ENCODE measurements at places on chromosomes 1 and 21. TPM values are rescaled to one million over a fixed set of nuclear protein-coding genes. Genes with fewer than 3 reads are reported as not detected.
A peak's percentile ranks its signal among the peaks of the same experiment; 100 is the strongest.

GRCh38 chr1:200392625-200393185, 17.1 kb downstream of the ZNF281 start:
- no peak for DNase-seq

Gene UTS2
- 1.8 TPM for polyA plus RNA-seq

- DNase-seq: peak; percentile 6
Measured at GRCh38 chr1:118338936-118339335, 153.9 kb upstream of the SPAG17 start.

Gene KRTAP19-5
- not detected for polyA plus RNA-seq

- DNase-seq: no peak
Measured at GRCh38 chr1:215459136-215459535, 108.0 kb upstream of the KCTD3 start.

Gene KRTAP10-12
- not detected for polyA plus RNA-seq

GRCh38 chr1:209421978-209422680, 161.4 kb upstream of the CAMK1G start:
- no peak for DNase-seq

Gene S100A1
- polyA plus RNA-seq: 0.31 TPM

DNA sequence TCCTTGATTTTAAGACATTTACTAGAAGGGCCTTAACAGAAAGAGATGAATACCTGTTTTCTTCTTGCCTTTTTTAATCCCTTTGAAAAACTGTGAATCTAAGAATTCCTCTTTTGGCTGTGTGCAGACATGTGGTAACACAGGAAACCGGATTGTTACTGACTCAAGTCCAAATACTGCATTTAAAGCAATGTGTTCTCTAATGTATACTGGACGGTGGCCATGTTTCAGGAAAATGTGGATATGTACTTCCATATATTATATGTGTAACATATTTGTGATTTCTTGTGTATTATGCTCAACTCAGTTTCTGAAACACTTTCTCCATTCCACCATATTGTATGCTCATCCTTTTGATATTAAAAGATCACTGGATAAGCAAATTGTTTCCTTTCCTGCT, 185.1 kb downstream of the LRRC7 start:
- no peak for DNase-seq

Gene GNG12
- 18.0 TPM for polyA plus RNA-seq

GRCh38 chr1:218384581-218384993, 39.5 kb downstream of the TGFB2 start:
- no peak for DNase-seq

- DNase-seq: no peak
Measured at GRCh38 chr1:46675549-46676314, 4.1 kb downstream of the TEX38 start.

Gene NHLH1
- polyA plus RNA-seq: 0.12 TPM

GRCh38 chr1:47406966-47407365, 9.1 kb upstream of the FOXE3 start:
- no peak for DNase-seq

Gene KANK4
- 0.10 TPM for polyA plus RNA-seq

DNA sequence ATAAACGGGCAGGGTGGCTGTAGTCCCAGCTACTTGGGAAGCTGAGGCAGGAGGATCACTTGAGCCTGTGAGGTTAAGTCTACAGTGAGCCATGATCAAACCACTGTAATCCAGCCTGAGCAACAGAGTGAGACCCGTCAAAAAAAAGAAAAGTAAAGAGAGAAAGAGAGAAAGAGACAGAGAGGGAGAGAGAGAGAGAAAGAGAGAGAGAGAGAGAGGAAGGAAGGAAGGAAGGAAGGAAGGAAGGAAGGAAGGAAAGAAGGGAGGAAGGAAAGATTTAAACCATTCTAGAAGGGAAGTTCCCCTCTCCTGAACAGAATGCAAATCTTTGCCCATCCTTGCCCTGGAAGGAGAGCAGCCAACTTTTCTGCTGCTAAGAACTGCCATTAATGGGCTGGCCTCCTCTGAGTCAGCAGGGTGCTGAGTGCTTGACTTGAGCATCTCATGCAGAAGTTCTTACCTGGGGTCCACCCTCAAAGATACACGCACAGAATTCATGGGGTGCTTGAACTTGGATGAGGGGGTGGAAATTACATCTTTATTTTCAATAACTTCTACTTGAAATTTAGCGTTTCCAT, 24.5 kb upstream of the TARDBP start:
- no peak for DNase-seq

Gene PPIAL4G
- 0.02 TPM for polyA plus RNA-seq

Gene LIX1L
- polyA plus RNA-seq: 8.0 TPM

Gene CELA2B
- polyA plus RNA-seq: not detected

Gene DNAI4
- polyA plus RNA-seq: 6.3 TPM
